ENCODE measurements at places on chromosomes 3 and 15.

GRCh38 chr3:72426618-72427397, 421.4 kb downstream of the SHQ1 start:
- DNase-seq, result no peak

- no peak for DNase-seq
These were observed 35.7 kb downstream of the CLK3 start for GRCh38 chr15:74651242-74651741.

DNA sequence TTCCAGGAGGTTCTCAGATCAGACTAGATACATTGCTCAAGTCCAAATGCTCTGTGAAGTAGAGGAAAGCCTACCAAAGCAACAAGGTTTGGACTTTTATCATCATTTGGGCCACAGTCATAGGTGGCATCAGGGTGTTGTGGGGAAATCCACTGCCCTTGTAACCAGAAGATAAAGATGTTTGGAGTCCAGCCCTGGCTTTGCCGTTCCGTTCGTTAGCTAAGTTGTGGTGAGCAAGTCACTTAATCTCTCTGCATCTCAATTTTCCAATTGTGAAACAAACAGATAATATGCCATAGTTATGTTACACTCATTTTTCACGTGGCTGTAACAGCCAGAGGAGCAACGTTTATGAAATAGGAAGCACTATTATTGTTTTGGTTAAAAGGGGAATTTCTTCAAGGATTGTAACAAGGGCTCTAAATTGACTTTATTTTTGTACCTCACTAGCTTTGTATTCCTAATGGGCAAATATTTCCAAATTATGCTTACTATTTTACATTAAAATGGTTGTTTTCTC, 125.6 kb downstream of the CD47 start:
- no peak for DNase-seq

DNA sequence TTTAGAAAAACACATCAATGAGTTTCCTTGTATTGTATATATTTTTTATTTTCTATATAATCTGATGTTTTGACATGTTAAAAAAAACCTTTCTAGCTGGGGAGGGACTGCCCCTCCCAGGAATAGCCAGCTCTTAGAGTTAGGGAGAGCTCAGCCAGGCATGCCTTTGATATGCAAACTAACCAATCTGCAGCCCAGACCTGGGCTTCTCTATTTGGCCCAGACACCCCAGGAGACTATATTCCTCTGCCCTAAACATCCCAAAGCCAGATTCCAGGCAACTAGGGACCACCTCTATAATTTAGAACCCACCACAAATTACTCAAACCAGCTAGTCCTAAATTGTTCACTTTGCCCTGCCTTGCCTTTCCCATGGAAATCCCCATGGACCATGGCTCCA, 390.9 kb upstream of the ADAMTS9 start:
- DNase-seq, result no peak

- no peak for DNase-seq
These were observed 1036.1 kb downstream of the MCTP2 start for GRCh38 chr15:95267481-95267880.

DNA sequence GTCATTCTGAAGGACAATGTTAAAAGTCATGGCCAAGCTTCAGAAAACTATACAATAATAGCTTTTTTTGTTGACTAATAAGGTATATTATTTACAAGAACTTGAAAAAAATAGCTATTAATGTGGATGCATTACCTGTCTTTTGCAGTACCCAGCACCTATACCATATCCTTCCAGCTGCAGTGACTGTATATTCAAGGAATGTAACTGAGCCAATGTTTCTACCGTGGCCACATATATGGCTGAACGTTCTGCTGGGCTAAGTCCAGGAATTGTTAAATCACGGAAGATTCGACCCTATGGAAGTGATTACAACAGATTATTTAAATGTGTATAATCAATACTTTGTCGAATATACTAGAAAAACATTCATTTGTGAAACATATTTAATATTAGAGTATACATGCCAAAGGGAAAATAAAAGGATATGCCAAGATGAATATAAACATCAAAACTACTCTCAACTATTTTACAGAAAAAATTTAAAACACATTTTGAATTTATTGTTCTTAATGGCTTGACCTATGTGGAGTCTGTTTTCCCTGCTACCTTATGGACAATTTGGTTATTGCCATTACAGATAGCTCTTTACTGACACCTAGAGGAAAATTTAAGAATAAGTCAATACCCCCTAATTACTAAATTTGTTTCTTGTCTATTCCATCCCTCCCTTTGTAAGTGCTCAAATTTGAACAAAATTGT, 17.6 kb downstream of the ACAD11 start:
- DNase-seq, result no peak

DNA sequence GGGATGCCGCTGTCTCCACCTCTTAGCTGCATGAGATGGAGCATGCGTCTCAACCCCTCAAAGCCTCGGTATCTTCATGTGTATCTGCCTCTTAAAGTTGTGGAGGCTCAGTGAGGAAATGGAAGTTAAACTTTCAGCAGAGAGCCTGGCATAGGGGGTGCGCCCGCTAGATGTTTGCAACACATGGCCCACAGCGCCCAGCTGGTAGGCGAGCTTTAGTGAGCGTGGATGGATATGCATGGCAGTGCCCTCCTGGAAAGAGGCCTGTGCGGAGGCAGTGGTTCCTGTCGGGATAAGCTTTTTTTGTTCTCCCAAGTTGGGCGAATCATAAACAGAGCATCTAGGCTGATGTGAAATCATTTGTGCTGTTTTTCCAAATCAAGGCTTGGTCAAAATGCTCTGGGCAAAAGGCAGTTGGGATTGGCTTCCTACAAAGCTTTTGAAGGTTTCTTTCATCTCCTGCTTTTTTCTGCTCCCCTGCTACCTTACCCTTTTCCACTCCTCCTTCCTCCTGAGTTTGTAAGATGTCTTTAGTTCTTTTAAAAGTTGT, 272.4 kb upstream of the TPM1 start:
- no peak for DNase-seq

GRCh38 chr3:171878461-171879225, 35.5 kb downstream of the TMEM212 start:
- no peak for DNase-seq

DNA sequence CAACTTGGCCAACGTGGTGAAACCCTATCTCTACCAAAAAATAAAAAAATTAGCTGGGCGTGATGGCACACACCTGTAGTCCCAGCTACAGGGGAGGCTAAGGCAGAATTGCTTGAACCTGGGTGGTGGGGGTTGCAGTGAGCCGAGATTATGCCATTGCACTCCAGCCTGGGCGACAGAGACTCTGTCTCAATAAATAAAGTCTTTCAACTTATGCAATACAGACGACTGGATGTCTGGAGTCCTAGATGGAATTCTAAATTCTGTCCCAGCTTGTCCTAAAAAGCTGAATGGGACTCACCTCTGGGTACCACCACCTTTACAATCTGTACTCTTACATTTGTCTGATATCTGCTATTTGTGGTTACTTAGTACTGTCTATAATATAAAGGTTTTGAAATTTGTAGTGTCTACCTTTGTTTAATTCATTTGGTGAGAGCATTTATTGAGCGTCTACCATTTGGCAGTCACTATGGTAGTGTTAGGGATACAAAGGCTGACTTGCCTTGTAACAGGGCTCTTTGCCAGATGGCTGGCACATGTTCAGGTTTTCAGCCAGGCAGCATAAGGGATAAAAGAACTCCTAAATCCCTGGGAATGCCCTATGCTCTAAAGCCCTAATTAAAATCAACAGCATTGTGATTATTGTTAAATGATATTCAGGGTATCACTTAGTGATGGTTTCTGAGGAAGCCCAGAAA, 7.2 kb upstream of the ZNF609 start:
- DNase-seq, result no peak

GRCh38 chr3:122353215-122353614, 28.2 kb downstream of the CSTA start:
- DNase-seq, result no peak

DNA sequence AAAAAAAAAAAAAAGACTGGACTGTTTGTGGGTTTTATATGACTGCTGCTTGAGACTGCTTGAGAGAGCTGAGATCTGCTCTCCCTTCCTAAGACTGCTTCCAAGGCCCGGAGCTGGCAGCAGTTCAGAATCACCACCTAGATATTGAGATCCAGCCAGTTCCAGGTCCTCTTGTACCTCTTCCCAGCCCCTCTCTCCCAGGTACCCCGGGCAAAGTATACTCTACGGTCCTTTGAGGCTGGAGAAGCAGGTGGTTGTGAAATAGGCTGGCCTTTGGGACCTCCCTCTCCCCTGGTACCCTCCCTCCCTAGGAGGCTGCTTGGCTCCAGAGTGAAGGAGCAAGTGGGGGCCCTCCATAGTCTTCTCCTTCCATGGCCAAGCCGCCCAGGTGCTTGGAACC, 12.6 kb upstream of the BAHD1 start:
- no peak for DNase-seq

DNA sequence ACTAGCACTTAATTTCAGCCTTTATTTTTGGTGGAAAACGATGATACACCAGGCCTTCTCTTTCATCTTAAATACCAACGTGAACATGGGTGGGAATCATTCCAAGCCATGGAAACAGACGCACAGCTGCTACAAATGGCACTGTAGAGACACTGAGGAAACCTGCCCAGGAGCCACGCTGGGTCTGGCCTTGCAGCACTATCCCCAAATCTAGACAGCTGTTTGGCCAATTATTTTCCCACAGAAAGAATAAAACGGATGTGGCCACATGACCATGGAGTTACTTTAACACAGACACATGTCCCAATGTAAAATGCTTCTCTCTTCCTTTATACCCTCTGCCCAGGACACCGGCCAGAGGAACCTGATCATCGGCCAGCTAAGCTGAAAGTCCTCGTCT, 83.6 kb upstream of the OCA2 start:
- DNase-seq, result no peak

DNA sequence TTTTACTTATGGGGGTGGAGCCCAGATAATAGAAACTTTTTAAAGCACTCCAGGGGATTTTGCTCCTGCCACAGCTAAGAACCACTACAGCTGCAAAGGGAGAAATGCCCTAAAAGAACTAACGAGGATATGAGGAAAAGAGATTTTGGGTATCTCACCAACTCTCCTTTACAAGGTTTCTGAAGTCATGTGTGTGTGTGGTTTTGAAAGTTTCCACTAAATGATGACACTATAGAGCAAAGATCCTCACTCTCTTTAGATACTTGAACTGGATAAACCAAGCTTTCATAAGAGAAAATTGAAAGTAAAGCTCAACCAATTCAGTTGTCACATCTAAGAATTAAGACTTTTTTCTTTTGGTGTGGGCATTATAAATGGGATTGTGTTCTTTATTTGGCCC, 455.3 kb upstream of the ALCAM start:
- DNase-seq, result no peak

DNA sequence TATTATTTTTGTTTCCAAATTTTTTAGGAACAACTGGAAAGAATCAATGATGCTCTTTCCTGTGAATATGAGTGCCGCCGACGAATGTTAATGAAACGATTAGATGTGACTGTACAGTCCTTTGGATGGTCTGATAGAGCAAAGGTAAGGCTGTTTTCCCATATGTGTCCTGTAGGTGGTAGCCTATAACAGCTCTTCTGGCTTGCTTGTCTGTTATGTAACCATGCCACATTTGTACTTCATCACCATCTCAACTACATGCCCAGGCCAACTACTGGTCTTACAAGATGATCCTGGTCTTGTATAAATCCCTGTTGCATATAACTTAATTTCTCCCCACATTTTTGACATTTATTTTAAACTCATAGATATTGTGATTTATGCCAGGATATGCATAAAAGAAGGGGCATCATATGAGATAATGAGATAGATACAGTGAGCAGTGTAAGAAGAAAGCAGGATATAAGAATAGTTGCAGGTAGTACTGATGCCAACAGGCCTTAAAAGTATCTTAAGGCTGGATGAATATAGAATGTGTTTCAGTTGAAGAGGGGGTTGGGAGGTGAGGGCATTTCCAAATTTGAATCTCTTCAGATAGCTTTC, 20.3 kb downstream of the FAM98B start:
- DNase-seq, result peak; percentile 13

GRCh38 chr3:33007776-33008175, 56.3 kb downstream of the CCR4 start:
- DNase-seq, result no peak

DNA sequence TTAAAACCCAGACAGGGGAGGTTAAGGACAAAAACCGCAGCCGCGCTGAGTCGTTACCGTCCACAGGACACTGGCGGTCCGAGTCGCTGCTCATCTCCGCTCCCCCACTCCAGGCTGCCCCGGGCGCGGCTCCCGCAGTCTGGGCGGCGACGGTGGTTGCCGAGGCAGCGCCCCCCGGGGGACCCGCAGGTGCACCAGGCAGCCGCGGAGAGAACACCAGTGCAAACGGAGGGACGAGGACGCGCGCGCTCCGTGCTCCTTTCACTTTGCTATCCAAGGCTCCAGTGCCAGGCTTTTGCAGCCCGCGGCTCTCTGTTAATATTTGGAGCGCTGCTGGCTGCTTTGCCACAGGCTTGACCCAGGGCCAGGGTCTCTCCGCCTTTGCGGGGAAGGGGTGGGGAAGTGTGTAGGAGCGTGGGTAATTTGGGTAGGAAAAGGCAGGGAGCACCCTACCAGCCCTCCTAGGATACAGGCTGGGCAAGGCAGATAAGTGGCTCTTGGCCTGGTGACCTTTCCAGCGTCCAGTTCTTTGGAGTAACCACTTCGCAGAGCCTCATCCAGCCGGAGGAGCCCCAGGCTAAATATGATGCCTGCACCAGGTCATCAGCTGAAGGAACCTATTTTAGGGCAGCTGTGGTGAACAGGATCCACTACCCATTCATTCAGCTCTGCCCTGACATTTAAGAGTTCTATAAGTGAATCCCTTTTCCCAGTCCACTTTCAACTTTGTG, at the start of gene GADL1:
Gene GADL1, minus strand, starts transcription at position 141 of the 731 bp plus-strand sequence. Its CDS starts 47 bp downstream, at position 94.
- no peak for DNase-seq

- DNase-seq, result no peak
These were observed 23.7 kb downstream of the TCF12 start for GRCh38 chr15:56942118-56942517.

- DNase-seq, result no peak
These were observed 28.3 kb downstream of the LRIG1 start for GRCh38 chr3:66472313-66473134.

DNA sequence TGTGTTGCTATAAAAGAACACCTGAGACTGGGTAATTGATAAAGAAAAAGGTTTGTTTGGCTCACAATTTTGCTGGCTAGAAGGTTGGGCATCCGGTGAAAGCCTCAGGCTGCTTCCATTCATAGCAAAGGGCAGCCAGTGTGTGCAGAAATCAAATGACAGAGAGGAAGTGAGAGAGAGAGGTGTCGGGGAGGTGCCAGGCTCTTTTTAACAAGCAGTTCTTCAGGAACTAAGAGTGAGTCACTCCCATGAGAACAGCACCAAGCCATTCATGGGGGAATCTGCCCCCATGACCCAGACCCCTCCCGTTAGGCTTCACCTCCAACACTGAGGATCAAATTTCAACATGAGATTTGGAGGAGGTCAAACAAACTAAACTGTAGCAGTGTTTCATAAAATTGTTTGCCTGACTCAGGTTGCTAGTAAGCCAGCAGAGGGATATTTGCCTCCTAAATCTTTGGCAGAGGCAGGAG, 4.5 kb upstream of the PARP15 start:
- no peak for DNase-seq

GRCh38 chr3:5221701-5222100, 34.2 kb downstream of the EDEM1 start:
- no peak for DNase-seq

DNA sequence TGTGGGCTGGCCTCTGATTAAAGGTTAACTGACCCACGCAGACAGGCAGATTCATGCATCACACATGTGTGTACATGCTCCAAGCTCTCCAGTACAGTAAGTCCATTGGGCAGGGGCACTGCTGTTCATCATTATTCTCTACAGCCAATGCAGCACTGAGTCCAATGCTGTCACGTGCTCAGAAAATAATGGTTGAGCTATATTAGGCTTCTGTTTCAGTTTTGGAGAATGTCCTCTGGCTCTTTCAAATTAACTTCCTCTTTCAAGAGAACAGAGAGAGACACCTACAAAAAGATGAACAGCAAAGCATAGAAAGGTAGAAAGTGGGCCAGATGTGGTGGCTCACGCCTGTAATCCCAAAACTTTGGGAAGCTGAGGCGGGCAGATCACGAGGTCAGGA, 202.6 kb downstream of the MEX3B start:
- DNase-seq, result no peak

Data from stimulated activated CD4-positive, alpha-beta T cell treated with anti-CD3 and anti-CD28 coated beads, Interleukin-1b, Interleukin-23, amount 100 ng/mL, for 1 hour (primary cell).